ENCODE measurements at places on chromosomes 2 and 18.

DNA sequence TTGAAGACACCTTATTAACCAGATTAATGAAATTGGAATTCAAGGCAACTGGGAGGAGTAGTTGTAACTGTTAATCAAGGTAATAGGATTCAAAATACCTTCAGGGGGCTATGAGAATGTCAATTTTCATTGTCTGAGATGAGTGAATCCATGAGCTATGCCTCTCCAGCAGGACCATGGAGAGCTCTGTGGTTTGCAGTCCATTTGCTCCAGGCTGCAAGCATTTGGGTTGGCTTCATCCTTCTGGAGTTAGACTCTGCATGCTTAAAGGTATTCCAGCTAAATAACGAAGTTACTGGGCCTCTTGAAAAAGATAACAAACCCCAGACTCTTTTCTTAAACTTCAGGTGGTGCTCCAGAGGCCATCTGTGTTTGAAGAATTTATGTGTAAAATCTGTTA, 207.1 kb upstream of the SLC8A1 start:
- no peak for DNase-seq

DNA sequence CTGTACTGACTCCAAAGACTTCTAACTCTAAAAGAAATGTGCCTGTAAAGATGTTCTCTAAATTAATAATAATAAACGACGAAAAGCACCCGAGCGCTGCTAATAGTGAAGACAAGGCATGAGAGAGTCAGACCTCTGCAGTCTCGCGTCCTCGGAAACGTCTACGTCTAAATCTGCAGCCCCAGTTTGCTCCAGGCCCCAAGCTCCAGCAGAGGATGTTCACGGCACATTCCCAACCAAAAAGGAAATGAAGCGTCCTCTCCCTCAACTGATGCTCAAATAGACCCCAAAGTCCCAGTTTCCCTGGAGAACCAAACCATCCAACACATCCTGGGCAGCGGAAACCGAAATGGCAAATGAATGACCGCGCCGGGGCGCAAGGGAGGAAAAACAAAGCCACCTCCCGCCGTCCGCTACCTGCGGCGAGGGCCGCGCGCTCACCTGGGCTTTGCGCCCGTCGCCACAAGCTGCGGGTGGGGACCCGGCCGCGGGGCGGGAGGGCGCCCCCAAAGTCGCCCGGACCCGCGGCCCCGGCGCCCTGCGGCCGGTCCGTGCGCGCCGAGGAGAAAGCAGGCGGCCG, 47.1 kb upstream of the CCDC150 start:
- no peak for DNase-seq

GRCh38 chr2:119252186-119253113, 28.8 kb downstream of the STEAP3 start:
- no peak for DNase-seq

DNA sequence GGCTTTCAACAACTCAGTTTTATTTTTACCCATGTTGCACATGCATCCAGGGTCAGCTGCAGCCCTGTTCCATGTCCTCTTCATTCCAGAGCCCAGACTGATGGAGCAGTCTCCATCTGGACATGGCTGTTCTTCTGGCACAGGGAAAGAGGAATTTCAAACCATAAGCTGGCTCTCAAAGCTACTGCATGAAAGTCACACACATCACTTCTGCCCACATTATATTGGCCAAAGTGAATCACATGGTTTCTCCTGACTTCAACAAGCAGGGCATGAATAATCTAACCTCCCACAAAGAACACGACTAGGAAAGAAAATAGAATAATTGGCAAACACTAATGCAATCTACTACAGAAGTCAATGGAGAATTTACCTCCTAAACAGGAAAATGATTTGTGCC, 94.2 kb downstream of the FTCDNL1 start:
- no peak for DNase-seq

DNA sequence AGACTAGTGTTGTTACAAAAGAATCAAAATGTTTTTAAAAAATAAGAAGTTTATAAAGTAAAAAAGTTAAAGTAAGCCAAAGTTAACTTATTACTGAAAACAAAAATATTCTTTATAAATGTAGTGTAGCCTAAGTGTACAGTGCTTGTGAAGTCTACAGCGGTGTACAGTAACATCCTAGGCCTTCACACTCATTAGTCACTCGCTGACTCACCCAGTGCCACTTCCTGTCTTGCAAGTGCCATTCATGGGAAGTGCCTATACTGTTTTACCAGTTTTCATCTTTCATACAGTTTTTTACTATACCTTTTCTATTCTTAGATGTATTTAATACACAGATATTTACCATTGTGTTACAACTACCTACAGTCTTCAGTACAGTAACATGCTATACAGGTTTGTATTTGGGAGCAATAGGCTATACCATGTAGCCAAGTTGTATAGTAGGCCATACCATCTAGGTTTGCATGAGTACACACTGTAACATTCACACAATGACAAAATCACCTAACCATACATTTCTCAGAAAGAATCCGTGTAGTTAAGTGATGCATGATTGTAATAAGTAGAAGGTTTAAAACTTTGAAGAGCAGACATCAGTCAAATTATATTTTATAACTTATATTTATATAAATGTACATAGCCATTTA, 13.4 kb downstream of the SERPINB7 start:
- no peak for DNase-seq

DNA sequence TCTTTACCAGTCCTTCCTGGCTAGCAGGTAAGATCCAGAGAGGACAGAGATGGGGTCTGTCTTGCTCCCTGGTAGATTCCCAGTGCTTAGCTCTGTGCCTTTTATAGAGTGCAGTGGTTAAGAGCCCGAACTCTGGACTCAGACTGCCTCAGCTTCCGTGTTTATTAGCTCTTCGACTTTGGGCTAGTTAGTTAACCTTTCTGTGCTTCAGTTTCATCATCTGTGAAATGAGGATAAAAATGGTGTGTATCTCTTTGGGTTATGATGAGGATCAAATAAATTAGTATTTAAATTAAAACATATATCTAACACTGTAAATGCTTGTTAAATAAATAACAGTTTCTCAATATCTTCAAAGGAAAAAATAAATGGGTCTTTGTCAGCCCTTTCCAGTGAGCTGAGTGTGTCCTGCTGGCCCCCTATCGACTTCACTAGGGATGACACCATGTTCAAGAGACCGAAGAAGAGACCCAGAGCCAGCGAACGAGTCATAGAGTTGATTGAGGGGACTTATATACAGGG, 38.2 kb downstream of the CERS6 start:
- no peak for DNase-seq

DNA sequence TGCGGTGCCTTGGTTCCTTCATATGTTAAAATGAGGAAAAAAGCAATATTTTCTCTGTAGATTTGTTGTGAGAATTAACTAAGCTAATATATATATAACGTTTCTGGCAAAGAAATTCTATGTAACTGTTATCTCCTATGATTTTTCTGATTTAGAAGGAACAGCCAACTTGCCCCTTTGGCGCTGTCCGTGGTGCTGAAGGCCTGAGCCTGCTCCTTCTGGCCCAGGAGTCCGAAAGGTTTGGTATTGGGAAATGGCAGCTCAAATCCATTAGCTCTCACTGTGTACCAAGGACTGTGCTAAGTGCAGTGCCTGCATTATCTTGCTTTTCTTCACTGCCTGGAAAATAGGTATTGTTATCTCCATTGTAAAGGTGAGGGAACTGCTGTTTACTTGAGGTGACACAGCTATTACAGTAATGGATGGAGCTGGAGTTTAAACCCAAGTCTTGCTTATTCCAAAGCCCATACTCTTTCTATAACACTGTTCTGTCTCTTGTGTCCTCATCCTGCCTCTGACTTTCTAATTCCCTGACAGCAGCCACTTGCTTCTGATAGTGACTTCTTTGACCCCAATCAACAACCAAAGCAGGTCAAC, 52.2 kb downstream of the C1QL2 start:
- no peak for DNase-seq

DNA sequence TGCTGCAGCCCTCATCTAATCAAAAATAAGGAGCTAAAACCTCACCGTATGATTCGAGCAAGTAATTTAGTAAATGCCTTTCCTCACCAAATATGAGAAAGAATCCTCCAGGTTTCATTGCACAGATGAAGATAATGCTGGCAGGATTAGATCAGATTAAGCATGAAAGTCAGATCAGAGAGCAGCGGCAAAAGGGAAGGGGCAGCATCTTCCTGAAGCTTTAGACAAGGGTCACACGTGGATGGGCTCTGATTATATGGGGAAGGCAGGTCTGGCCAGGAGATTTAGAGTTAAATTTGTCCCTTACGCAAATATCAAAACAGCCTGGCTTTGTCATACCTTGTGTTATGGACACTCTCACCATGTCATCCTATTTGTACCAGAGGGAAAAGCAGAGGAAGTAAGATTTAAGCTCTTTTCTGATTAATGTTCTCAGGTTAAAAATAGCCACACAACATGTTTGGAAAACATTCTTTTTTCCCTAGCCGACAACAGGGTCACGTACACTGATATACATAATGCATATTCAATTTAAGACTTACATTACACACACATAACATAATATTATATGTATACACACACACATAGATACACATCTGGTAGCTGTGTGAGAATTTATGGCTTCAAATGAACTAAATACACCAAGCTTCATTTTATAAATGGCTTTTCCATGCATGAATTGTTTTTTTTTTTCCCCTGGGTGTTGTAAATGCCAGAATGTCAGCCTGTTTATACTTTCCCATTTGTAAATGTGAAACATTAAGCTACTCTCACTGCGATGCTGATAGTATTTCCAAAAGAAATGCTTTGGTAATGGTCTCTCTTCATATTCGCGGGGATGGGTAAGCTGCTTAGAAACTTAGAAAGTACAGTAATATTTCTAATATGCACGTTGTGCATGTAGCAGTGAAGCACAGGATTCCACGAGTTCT, 196.3 kb upstream of the SIX3 start:
- no peak for DNase-seq

DNA sequence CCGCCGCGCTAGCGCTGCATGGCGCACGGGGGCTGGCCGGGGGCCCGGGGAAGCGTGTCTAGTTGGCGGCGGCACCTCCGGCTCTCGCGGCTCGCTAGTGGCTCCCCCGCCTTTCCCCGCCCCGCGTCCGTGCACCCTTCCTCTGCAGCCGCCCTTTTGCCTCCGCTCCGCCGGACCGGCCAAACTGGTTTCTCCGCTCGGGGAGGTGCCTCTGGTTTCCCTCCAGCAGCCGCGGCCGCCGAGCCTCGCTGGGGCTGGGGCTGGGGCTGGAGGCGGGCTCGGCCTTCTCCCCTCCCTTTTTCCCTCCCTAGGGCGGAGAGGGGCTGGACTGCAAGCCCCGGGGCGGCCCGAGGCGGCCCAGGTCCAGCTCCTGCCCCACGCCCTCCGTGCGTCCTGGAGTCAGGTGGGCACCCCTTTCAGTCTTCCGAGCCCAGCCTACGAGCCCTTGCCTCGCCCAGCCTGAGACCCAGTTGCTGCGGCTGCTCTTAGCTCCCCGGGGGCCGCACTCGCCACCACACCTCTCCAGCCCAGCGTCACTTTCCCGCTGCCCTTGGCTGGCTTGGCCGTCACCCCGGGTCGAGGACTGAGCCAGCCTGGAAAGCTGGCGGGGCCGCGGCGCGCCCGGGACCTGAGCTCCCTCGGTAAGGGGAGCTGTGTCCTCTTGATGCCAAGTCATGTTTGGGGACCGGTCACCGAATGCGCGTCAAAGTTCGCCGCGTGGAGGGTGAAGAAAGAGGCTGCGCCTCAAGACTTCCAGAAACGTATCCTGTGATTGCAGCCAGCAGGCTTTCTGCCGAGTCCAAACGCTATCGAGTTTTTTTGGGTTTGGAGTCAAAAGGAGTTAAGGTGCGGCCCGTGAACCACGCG, at the start of gene ATP8B1:
ATP8B1 (minus strand) TSS at position 213 of the 867 bp plus-strand sequence. CDS start 71,508 bp downstream, outside the sequence.
- peak; percentile 69 for DNase-seq

- DNase-seq = no peak
Measured at GRCh38 chr2:64727013-64727767, 73.5 kb upstream of the SERTAD2 start.

GRCh38 chr18:9365406-9365805, 30.8 kb downstream of the TWSG1 start:
- DNase-seq = no peak

DNA sequence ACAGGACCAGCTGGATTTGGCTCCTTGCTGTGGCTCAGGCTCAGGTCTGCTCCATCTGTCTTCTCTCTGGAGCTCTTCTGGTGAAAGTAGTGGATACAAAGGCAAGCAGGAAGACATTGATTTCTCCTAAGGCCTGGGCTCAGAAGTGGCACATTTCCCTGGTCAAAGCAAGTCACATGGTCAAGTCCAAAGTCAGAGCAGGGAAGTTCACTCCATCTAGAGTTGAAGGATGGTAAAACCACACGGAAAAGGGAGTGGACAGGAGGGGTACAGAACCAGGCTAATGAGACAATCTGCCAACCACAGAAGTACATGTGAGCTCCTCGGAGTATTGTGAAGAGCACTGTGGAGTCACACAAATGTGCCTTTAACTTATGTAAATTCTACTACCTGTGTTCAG, 66.1 kb downstream of the MARCO start:
- DNase-seq = no peak

- DNase-seq = no peak
Measured at GRCh38 chr2:63850649-63851048, 9.0 kb downstream of the UGP2 start.

GRCh38 chr18:45734944-45735343, 11.0 kb downstream of the SLC14A1 start:
- no peak for DNase-seq

- no peak for DNase-seq
Measured at GRCh38 chr2:234001380-234002160, 48.9 kb upstream of the SPP2 start.

GRCh38 chr2:206031162-206031784, 54.7 kb downstream of the INO80D start:
- DNase-seq = no peak

- no peak for DNase-seq
Measured at GRCh38 chr2:105330681-105331375, 1.3 kb upstream of the TGFBRAP1 start.

- DNase-seq = no peak
Measured at GRCh38 chr2:112520234-112520783, 22.0 kb upstream of the POLR1B start.

GRCh38 chr2:178292586-178292985, 98.3 kb downstream of the OSBPL6 start:
- DNase-seq = no peak

DNA sequence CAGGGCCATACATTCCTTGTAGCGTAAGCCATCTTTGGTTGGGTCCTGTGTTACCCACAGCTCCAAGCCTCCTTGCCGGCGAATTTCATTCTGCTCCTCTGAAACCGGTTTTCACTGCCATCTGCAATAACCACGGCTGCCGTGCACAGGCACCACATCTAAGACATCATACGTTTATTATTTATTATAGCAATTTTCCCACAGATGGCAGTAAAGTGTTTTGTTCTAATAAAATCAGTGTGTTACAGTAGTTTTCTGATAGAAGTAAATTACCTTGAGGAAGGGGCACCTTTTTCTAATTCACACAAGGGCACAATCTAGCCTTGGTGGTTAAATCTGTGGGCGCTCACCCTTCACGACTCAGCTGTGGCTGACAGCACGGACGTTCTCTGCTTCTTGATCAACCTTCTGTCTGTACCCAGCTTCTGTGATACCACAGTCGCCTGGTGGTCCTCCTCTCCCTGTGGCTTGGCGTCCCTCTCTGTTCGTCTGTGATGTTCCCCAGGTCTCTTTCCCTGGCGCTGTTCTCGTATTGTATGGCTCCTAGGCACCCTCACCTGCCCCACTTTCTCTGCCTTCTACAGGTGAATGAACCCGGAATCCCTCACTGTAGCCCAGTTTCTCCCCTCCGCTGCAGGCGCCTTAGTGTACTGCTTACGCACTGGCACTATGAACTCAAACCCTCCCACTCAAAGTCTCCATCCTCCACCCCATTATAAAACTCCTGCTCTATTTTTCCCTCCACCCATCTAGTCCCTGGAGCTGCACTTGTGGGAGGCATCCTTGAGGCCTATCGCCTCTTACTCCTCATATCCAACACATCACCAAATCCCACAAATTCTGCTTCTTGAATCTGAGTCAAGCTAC, 236.8 kb downstream of the DYSF start:
- DNase-seq = no peak
